ENCODE measurements at places on chromosomes 3 and 15. TPM values are rescaled to one million over a fixed set of nuclear protein-coding genes. Genes with fewer than 3 reads are reported as not detected.

Gene CACNA1D
- polyA plus RNA-seq, result 41.0 TPM

- DNase-seq, result peak; percentile 38
These were observed 10.8 kb downstream of the MINAR1 start for GRCh38 chr15:79442911-79443310.

GRCh38 chr15:69509131-69509530, 56.5 kb downstream of the RPLP1 start:
- DNase-seq, result no peak

DNA sequence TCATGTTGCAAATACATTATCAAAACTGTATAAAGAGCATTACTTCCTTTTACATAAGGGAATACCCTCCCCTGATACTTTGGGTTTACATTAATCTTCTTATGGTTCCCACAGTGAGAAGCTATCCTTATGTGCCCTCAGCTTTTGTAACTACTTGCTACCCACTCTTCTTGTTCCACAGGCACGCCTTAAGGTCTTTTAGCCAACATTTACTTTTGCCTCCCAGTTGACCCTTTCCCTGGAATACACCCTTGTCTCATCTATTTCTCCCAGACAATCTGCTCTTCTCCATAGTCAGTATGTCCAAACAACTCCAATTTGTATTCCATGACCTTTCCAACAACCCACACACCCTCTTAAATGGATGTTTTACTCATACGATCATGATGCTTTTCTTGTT, 116.8 kb upstream of the COL8A1 start:
- no peak for DNase-seq

- DNase-seq, result no peak
These were observed 20.9 kb upstream of the SSUH2 start for GRCh38 chr3:8665407-8665896.

- peak; percentile 5 for DNase-seq
These were observed 208.5 kb upstream of the ROPN1 start for GRCh38 chr3:124200407-124200806.

Gene HRG
- polyA plus RNA-seq, result not detected

DNA sequence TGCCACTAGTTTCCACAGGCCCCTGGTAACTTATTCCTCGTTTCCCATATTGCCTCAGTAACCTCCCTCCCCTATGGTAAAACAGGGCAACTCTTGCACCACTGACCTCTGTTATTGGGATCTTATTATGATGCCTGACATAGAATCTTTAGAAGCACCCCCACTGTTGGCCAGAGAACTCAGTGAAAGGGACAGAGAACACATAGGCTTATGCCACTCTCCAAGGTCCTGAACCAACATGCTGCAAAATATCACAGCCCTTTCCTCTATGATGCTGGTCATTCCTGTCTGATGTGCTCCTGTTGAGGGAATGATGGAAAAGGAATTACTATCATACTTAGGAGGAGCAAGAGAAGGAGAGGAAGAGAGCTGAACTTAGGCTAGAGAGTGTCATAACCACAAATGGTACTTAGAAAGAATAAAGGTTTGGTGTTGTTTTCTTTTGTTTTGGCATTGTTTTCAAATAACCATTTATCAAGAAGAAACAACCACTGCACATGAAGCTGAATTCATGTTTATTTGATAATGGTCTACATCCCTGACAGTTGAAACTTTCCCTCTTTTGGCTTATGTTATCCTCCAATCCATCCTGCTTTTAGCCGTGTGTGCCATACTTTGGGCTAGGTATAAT, 330.2 kb downstream of the EPHB1 start:
- DNase-seq, result peak; percentile 83

Gene HAPLN3
- polyA plus RNA-seq, result 8.1 TPM

DNA sequence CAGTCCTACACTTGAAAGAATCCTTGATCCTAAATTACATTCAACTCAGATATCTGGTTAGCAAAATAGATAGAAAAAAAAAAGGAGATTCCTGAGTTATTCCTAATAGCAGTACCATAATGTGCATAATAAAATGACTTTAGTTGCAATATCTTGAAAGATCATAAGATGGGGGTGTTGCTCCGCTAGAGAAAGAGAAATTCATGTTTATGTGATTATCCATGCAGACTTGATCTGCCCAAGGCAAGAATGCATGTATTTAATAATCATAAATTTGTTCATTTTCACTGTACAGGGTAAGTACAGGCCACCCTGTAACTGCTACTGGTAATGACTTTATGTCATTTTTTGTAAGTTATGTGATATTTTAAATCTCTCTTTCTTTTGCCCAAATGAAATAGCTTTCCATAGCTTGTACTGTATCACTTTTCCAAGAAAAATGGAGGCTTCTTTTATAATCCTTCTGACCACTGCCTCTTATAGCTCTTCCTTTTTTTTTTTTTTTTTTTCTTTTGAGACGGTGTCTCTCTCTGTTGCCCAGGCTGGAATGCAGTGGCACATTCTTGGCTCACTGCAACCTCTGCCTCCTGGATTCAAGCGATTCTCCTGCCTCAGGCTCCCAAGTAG, 84.6 kb downstream of the HCN4 start:
- peak; percentile 26 for DNase-seq

GRCh38 chr3:150582620-150583019, 20.5 kb upstream of the SELENOT start:
- DNase-seq, result no peak

DNA sequence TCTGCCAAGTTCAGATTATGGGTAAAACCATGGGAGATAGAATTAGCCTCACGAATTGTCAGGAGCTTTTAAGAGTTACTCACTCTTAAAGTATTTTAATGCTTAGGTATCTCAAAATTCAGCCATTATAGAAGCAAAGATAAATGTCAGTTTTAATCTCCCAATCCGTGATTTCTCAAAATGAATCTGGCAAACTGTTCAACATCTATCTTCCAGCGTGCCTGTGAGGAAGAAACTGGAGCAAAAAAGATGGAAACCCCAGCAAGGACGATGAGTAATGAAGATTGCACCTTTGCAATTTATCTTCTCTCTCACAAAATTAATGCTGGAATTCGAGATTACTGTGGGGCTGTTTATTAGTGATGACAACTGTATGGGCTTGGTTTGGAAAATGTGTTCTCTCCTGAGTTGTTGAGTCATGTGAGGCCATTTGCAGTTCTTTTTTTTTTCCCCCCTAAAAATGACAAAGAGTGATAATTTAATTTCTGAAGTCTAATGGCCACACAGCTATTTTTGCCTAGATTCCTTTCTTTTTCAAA, 70.5 kb downstream of the PYDC2 start:
- no peak for DNase-seq

Gene PLAAT1
- polyA plus RNA-seq, result 39.2 TPM

DNA sequence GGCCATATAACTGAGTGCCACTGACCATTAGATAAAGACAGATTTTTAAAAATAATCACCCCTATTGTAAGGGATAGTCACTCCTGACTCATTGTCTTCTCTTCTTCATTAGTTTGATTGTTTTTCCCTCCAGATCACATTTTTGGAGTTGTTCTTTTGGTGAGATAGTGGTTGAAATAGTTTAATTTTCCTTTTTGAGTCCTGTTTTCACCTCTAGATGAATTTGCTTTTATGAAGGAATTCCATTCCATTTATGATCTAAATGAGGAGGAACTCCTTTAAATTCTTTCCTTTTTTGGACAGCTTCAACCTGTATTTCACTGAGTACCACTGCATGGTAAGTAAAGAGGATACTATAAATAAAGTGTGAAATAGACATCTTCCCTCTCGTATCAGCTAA, 112.4 kb downstream of the GREM1 start:
- DNase-seq, result no peak

- DNase-seq, result peak; percentile 86
These were observed 18.4 kb downstream of the TM4SF18 start for GRCh38 chr3:149314807-149315578.

DNA sequence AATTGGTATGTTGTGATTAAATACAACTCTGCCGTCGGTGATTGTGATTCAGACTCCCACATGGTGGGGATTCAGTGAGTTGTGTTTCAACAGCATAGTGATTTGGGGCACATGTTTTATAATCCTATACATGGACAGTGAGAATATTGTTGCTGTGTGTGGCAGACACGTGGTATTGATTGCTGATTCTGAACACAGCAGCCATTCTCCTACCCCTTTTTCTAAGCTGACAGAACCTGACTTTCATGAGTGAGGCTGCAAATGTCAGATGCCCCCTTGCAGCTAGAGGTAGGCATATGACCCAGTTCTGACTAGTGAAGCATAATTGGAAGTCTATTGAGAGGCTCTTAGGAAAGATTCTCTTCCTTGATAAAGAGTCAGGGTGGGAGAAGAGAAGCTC, 155.0 kb upstream of the STRIT1 start:
- DNase-seq, result no peak

Gene ZBTB38
- polyA plus RNA-seq, result 20.1 TPM

GRCh38 chr15:45201869-45202268, 14.1 kb upstream of the SHF start:
- DNase-seq, result no peak

- no peak for DNase-seq
These were observed 156.1 kb downstream of the FBLN2 start for GRCh38 chr3:13705051-13705450.

DNA sequence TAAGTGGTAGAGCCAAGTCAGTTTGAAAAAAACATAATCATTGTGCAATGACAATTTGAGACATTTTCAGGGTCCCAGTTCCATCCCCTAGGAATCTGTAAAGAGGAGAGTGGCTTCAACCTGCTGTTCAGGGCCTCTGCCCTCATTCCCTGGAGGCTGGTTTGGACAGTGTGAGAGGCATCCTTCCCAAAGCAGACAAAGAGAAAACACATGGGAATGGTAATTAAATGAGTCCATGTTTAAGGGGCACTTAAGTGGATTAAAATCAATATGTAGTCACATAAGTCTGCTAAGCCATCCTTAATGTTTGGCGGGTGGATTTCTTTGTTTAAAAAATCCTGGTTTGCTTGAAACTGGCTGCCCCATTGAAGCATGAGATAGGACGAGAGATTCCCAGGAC, 146.3 kb upstream of the CTDSPL start:
- DNase-seq, result no peak

DNA sequence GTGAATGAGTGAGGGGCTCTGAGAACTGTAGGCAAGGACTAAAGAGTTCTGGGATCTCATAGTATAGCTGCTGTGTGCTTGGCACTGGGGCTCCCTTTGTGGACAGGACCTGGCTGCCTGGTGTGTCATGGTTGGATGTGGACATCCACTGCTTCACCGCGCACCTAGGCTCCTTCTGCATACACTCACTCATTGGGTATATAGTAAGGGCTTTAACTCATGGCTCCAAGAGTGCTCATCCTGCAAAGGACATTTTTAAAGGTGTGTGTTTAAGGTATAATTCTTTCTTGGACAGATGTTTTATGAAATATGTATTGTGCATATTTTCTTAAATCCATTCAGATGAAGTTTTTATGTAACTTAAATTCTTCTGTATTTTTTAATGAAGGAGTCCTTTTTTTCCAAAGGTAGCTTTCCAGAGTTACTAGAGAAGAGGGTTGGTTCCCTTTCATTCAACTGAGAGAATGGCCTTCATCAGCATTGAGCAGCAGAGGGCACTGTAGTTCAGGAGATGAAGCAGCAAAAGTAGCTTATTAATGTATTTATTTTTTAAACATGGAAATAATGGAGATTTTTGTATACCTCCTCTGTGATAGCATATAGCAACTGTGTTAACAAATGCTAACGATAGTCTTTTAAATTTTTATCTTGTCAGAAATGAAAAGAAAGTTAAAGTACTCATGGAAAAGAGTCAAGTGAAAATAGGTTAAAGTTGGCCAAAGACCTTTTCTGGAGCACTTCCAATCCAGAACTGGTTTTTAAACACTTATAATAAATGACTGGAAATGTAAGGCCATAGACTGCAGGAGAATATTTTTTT, 25.2 kb downstream of the OXNAD1 start:
- peak; percentile 55 for DNase-seq

Data from cardiac muscle cell (in vitro differentiated cells and primary cell).